H9 (cell line): ENCODE measurements at places on chromosomes 2 and 18.

DNA sequence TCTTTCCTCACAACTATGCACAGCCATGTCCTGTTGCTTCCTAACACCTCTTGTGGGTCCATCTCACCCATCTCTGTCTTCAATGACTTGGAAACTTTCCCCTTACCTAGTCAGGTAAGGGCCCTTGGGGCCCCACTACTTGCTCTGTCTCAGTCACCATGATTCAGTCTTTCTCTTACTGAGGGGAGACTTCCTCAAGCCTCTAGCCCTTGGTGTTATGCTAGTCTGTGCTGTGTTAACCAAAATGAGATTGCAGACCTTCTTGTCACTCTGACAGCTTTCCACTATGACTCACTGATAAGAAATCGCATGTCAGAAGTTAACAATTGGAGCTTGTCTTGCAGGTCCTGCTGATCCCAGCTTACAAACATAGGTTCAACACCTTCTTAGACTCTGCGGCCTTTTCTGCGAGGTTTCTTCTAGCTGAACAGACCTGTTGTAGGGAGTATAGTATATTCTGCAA is 65.3 kb downstream of the WDR75 start:
- no peak for DNase-seq

DNA sequence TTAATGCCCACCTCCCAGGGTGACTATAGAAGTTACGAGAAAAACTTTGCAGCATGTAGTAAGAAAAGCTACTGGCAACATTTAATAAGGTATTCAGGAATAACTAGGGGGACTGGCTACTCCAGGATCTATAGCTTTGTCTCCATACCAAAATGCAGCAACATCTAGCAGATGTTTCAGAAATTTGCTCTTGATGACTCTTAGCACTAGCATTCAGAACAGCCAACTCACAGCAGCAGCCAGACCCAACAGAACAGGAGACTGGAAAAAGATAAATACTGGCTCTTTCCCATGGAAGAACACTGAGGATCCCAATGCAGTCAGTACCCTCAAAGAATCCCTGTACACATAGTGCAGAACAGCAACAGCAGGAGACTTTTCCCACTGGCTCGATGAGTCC is 105.0 kb downstream of the PRKRA start:
- no peak for DNase-seq

- DNase-seq, result no peak
Measured at GRCh38 chr2:34523958-34524514, 924.9 kb upstream of the FAM98A start.

GRCh38 chr2:161033059-161033660 is 127.1 kb upstream of the TANK start:
- DNase-seq, result no peak

DNA sequence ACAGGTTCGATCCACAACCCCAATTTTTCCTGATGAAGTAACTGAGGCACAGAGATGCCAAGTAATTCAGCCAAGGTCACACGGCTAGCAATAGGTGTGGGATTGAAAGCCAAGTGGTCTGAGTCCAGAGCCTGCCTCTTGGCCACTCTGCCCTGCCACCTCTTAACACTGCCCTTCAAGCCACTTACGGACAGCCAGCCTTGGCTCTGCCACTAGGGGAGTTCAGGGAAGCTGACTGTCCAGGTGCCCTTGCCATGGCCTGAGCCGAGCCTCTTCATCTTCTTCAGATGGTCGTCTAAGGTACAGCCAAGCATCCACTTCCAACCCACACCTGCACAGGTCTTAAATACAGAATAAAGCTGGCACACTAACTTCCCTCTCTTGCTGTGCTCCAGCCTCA is 99.3 kb upstream of the GPR45 start:
- no peak for DNase-seq

DNA sequence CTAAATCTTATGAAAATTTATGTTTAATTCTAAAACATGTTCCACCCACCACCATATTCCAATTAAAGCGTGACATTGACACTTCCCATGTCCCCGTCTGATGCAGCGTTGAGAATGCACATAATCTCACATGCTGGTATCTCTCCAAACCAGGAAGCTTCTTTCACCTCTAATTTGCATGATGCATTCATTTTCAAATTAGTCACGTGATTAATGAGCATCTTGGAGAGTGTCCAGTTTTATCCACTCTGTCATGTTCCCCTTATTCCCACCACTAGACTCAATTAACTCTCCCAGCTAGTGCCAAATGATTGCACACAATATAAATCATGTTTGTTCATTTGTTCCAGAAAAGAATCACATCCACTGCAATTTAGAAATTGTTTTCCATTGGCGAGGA is 105.8 kb downstream of the RIT2 start:
- DNase-seq, result no peak

DNA sequence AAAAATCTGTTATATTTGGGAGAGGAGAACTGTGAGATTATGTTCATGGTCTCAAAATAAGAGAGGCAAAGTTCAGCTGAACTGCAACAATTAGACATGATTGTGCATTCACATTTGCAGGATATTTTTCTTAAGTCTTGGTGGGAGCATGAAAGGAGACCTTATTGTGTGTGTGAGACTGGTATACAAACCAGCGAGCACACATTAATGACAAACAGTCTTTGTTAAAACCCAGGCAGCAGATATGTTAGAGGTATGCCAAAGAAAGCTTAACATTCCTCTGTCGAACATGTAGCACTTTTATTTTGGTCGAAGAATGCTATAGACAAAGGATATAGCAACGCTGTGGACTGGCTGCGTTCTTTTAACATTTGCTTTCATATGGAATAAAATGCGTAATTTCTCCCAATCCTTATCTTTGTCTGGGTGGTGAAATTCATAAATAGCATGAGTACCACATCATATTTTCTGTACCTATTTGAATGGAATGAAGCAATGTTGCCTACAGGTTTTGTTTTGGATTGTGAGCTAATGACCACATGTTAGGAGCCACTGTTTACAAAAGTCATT is 88.4 kb downstream of the ICOS start:
- no peak for DNase-seq

GRCh38 chr2:121722479-121722878 is 14.2 kb downstream of the NIFK start:
- no peak for DNase-seq

GRCh38 chr2:2879781-2880180 is 497.8 kb downstream of the EIPR1 start:
- peak; percentile 6 for DNase-seq

- DNase-seq, result no peak
Measured at GRCh38 chr2:197137826-197138477, 172.6 kb downstream of the ANKRD44 start.

DNA sequence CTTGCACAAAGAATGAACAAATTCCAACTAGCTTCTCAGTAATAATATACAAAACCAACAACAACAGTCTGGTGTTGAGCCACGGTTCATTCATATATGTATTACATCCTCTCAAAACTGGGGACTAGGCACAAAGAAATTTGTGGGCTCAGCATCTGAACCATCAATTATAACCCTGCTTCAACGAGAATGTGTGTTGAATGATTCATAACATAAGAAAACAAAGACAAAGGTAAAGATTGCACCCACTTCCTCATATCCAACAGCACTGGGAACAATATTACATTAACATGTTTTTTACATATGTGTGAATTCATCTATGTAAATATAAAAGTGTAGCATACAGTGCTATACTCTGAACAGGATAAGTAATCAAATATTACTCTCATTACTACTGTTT is 144.8 kb downstream of the CDH2 start:
- no peak for DNase-seq

DNA sequence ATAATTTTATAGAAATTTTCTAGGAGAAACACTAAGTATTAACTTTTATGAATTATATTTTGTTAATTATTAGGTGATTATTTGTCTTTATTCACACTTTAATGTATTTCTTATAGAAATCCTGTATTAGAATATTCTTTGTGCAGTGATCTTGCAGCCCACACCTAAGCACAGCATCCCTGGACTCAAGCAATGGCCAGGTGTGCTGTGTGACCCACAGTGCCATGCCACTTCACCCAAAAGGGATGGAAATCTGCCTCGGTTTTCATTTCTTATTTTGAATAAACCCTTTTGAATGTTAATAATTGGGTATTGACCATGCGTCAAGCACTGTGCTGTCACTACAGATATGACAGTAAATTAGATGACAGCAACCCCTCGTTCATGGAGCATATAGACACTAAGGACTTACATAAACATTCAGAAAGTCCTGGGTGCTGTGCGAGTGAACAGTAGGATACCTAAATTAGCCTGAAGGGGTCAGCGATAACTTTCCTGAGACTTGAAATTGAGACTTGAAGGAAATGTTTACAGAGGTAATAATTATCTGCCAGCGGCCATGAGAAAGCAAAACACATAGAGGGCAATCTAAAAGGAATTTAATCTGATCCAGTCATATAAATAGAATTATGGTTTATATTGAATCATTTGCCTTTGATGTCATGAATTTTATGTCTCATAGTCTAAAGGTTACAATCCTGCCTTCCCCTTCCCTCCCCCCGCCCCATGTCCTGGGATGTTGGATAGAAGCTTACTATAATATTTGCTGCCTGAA is 52.7 kb upstream of the CALCRL start:
- DNase-seq, result peak; percentile 35

DNA sequence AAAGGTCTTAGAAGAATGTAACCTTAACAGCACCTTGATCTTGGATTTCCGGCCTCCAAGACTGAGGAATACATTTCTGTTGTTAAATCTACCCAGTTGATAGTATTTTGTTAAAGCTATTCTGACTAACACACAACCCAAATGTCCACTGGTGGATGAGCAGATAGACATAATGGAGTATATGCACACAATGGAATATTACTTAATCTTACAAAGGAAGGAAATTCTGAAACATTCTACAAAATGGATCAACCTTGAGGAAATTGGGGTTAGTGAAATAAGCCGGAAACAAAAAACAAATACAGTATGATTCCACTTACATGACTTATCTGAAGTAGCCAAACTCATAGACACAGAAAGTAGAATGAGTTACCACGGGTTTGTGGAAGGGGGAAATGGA is 168.7 kb downstream of the ZNF804A start:
- no peak for DNase-seq

GRCh38 chr2:7672027-7672684 is 754.9 kb downstream of the RNF144A start:
- peak; percentile 91 for DNase-seq

DNA sequence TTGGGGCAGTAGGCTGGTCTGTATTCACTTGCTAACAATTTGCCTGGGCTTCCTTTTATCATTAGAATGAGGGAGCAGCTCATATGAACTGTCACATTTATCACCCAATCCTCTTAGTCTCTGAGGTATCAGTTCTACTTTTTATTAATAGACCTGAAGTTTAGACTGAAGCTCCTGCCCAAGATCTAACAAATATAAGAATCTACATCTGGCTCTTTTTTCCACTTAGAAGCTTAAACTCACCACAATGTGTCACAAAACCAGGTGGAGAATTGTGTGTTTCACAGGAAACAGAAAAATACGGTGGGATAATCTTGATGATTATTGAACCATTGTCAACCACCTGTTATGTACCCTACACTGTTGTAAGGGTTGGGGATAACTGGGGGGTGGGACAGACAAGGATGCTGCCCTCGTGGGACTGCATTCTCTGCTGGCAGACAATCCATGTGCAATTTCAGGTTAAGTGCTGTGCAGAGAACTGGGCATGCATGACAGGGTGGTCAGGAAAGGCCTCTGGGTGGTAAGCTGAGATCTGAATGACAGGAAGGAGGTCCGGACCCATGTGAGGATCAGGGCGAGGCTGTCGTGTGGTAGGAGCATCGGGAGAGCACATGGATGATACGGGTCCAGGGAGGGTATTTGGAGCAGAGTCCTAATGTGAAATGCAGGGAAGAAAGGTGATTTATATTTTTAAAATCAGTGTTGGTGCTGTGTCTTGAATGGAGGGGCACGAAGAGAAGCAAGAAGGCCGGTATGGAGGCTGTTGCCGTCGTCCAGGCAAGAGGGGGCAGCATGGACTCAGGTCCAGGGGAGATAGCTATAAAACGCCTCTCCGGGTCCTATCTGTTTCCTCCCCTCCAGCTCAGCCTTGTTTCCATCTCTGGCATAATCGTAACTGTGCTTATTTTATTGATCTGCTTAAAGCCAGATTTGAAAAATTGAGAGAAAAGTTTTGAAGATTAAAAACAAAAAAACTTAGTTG is 17.6 kb downstream of the MYL12B start:
- DNase-seq, result no peak

- peak; percentile 86 for DNase-seq
Measured at GRCh38 chr2:231563378-231563961, 29.2 kb upstream of the TEX44 start.

DNA sequence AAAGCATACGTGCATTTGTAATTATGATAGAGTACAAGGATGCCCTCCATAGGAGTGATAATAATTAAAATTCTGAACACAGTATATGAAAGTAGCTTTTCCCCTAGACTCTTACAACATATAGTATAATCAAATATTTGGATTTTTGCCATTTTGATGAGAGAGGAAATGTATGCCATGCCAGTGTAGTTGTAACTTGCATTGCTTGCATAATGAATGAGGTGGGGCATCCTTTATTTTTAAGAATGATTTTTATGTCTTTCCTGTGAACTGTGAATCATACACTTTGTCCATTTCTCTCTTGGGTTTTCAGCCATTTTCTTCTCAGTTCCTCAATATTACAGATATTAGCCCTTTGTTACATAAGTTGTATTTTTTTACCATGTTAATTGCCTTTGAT is 197.5 kb downstream of the SCG2 start:
- DNase-seq, result no peak

GRCh38 chr2:11758647-11759046 is 12.2 kb downstream of the LPIN1 start:
- no peak for DNase-seq

DNA sequence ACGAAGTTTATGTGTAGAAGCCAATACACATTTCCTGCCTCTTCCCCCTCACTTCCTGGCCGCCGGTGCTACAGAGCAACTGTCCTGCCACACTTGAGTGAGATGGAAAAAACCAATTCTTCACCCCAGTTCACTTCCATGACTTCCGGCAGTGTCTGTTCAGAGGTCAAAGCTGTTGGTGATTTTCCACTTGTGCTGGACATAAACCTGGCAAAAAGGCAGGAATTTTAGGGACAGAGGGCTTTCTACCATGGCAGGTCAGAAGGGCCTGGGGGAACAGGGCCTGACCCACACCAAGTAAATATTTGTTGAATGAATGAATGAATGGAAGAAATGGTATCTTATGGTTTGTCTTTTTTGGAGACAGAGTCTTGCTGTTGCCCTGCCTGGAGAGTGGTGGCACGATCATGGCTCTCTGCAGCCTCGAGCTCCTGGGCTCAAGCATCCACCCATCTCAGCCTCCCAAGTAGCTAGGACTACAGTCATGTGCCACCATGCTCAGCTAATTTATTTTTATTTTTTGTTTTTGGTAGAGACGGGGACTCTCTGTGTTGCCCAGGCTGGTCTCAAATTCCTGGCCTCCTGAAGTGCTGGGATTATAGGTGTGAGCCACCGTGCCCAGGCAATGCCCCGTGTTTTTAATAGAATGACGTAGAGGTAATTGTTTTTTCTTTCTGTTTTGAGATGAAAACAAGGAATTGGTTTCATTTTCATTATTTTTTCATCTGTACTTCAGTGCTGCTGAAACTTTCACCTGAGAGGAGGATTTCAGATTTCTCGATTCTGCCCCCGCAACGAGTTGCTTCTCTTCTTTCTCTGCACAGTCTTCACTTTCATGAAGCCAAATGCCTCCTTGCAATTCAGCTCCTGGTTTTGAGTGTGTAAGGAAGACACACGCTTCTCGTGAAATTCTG is 48.0 kb upstream of the LPIN2 start:
- no peak for DNase-seq
